ENCODE measurements at places on chromosomes 4 and X. TPM values are rescaled to one million over a fixed set of nuclear protein-coding genes. Genes with fewer than 3 reads are reported as not detected.

GRCh38 chr4:6470502-6471306 is 1.7 kb downstream of the PPP2R2C start:
- peak; percentile 51 for DNase-seq

GRCh38 chr4:66653937-66654336 is 891.4 kb downstream of the CENPC start:
- no peak for DNase-seq

DNA sequence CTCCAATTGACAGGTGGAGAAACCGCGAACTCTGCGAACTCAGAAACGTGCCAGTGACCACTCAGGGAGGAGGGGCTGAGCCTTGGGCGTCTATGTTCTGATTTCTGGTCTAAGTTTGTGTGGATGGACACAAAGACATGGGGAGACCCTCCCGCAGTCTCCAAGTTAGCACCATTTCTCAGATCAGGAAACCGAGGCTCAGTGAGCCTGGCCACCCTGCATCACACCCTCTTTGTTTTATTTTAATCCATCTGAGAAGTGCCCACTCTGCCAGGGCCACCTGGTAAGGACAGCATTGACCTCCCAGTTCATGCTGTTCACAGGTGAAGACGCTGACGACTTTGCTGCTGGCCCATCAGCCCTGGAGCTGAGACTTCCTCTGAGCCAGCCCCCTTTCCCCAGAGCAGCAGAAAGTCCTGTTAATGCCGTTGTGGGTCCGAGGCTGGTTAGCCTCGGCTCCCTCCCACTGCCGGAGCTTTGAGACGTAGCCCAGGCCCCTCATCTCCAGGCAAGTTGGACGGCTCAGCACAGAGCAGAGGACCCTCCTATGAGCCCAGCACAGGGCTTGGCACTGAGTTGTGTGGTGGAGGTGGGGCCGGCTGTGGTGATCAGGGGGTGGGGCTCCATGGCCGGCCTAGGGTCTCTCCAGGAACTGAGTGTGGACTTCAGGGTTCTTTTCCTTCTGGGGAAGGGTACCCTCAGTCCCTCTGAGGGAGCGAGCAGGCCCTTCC is 43.7 kb downstream of the PSAPL1 start:
- no peak for DNase-seq

GRCh38 chr4:112511093-112511802 is 4.7 kb downstream of the NEUROG2 start:
- peak; percentile 42 for DNase-seq

DNA sequence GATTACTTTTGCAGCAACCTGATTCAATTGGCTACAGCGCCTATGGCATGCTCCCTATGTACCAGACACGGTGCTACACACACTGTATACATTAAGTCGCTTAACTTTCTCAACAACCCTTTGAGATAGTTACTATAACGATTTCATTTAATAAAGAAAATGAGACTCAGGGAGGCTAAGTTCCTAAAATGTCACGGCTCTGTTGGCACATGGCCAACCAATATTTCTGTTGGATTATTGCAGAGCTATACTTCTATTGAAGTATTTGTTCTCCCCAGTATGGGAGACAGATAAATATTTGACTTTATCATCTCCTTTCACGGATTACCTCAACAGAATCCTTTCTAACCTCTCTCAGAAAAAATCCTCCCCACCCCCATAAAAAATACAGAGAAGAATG is 25.3 kb downstream of the CLNK start:
- DNase-seq, result no peak

DNA sequence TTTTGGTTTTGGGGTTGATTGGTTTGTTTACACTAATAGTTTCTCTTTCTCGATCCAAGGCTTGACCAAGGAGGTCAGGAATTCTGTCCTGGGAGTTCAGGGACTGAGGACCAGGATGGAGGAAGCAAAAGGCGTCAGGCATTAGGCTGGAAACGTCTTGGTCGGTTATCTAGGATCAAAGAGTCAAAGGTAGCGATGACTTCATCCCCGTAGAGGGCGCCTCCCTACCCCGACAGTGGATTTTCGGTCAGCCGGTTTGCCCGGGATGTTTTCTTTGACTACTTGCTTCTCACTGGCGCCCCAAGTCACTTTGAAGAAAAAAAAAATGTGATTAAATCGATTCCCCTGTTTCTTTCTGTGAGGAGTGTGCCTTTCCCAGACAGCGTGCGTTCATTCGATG is 980 bp upstream of the FHDC1 start:
- peak; percentile 63 for DNase-seq

DNA sequence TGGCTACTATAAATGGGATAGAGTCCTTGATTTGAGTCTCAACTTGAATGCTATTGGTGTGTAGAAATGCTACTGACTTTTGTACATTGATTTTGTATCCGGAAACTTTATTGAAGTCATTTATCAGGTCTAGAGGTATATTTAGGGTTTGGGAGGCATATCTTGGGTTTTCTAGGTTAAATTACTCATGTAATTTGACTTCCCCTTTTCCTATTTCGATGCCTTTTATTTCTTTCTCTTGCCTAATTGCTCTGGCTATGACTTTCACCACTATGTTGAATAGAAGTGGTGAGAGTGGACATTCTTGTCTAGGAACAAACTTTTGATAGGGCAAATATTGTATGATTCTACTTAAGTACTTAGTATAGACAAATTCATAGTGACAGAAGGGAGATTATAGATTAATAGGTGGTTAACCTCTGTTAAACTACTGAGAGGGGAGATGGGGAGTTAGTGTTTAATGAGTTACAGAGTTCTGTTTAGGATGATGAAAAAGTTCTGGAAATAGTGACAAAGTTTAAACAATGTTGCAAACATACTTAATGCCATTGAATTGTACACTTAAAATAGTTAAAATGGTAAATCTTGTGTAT is 22.8 kb upstream of the HSPA4L start:
- no peak for DNase-seq

DNA sequence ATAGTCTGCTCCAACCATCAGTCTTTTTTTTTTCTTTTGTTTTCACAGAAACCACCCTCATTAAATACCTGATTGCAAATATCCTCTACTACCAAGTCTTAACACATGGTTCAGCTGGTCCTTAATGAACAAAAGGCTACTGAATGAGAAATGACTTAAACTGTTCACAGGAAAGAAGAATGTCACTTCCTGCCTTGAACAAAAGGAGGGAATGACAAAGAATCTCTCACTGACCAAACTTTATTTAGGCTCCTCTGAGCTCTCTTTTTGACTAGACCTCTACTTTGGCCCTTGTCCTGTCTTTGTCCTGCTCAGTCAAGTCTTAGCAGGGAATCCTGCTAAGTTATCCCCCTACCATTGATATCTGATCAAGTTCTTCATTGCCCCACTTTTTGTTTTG is 31.8 kb upstream of the GJB1 start:
- DNase-seq, result no peak

- no peak for DNase-seq
Measured at GRCh38 chr4:1294891-1295290, 5.2 kb downstream of the MAEA start.

DNA sequence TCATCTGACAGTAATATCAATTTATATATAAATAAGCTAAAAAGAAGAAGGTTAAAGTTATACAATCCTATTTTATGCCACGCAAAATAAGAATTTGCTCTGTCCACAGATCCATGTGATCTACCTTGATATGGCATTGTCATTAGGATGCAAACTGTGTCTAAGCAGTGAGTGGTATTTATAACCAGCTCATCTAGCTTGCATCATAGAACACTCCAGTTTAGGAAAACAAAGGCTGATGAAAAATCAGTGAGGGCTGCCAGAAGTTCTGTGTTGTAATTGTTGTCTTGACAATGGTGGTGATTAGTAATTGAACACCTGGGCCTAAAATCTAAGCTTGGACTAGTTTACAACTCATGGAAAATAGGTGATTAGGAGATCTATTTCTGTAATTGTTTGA is 111.0 kb downstream of the CPE start:
- no peak for DNase-seq

- DNase-seq, result no peak
Measured at GRCh38 chrX:70476166-70476933, 31.7 kb downstream of the DLG3 start.

DNA sequence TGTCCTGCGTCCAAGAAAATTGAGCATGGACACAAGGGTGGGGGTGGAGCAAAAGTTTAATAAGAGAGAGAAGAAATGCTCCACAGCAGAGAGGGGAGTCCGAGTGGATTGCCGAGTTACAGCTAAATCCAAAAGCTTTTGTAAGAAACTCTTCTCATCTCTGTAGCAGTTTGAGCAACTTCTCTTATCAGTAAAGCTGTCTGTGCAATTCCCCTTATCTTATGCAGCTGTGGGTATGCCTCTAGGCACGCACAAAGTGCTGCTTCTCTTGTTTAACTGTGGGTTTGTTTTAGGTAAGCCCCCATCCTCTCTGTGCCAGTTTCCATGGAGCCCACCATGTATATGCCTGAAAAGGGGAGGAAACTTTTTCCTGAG is 44.8 kb downstream of the HMGB2 start:
- no peak for DNase-seq

GRCh38 chr4:144313370-144313769 is 172.9 kb upstream of the GYPA start:
- DNase-seq, result no peak

- DNase-seq, result no peak
Measured at GRCh38 chr4:58767598-58767997, 1657.4 kb upstream of the IGFBP7 start.

- DNase-seq, result no peak
Measured at GRCh38 chr4:4685810-4686795, 144.3 kb upstream of the STX18 start.

GRCh38 chr4:78100060-78100459 is 42.9 kb downstream of the FRAS1 start:
- DNase-seq, result no peak

GRCh38 chr4:69156913-69157312 is 57.6 kb downstream of the UGT2B11 start:
- DNase-seq, result peak; percentile 53

NDP gene
- 0.28 TPM for total RNA-seq

LRIT3 gene
- total RNA-seq, result 0.07 TPM

CYSLTR1 gene
- 0.07 TPM for total RNA-seq

HHIP gene
- total RNA-seq, result 0.14 TPM

MAGED2 gene
- 136 TPM for total RNA-seq

SOX3 gene
- 16.3 TPM for total RNA-seq

CD40LG gene
- total RNA-seq, result 0.11 TPM

GPR34 gene
- total RNA-seq, result not detected

NKX3-2 gene
- not detected for total RNA-seq

PRDM8 gene
- total RNA-seq, result not detected

TRAM1L1 gene
- total RNA-seq, result 2.0 TPM
